ENCODE measurements at places on chromosomes 4 and X. TPM values are rescaled to one million over a fixed set of nuclear protein-coding genes. Genes with fewer than 3 reads are reported as not detected.

DNA sequence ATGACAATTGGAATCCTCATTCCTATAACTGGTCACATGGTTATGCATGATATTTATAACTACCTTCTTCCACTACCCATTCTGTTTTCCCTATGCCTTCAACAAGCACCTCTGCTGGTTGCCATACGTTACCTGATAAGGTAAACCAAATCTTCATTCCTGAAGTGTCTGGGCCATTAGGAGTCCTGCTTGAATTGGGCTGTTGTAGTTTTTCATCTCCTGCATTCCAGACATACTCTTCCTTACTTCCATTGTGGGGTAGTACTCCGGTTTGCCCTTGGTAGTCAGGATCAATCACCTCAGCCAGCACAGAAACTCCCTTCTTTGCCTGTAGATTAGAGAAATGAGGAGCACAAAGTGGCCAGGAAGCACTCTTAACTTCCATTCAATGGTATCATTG lies 109.1 kb upstream of the LANCL3 start:
- DNase-seq, result no peak

- no peak for DNase-seq
Measured at GRCh38 chr4:31791666-31792065, 1071.5 kb downstream of the PCDH7 start.

DNA sequence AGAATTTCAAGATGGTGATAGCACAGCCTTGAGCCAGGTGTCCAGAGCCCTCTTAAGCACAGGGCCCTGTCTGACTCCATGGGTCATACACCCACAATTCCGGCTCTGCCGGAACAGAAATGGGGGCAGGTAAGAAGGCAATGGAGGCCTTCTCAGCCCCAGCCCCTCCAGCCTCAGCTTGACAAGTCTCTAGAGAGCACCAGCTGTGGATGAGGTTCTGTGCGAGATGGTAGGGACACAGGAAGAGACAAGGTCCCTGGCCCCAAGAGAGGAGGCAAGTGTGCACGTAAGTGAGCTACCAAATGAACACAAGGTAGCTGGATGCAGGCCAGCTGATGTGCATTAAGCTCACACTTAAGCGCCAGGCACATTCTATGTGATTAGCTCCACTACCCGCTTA lies 2.4 kb upstream of the PRRG3 start:
- DNase-seq, result no peak

Gene CLGN
- 2.1 TPM for total RNA-seq

GRCh38 chrX:14927401-14927800 lies 54.2 kb downstream of the MOSPD2 start:
- DNase-seq, result no peak

DNA sequence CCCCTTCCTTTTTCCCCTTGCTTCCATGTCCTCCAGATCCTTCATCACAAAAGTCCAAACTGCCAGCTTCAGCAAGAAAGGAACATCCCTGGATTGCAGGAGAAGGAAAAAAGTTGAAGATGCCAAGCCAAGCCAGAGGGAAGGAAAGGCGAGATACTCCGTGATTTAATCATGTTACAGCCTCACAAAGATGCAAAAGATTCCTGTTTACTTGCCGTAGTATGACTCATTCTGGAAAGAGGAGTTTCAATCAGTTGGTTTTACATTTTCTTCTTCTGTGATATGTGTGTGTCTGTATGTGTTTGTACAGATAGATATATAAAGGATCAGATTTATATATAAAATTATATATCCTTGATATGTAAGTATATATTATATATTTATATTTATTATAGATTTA lies 69.3 kb downstream of the BTC start:
- no peak for DNase-seq

- DNase-seq, result no peak
Measured at GRCh38 chrX:17588303-17588702, 149.0 kb upstream of the SCML1 start.

Gene TAF9B
- 18.4 TPM for total RNA-seq

- DNase-seq, result no peak
Measured at GRCh38 chrX:119095936-119096335, 23.1 kb downstream of the CT47C1 start.

Gene TLL1
- not detected for total RNA-seq

Gene PITX2
- total RNA-seq, result not detected

DNA sequence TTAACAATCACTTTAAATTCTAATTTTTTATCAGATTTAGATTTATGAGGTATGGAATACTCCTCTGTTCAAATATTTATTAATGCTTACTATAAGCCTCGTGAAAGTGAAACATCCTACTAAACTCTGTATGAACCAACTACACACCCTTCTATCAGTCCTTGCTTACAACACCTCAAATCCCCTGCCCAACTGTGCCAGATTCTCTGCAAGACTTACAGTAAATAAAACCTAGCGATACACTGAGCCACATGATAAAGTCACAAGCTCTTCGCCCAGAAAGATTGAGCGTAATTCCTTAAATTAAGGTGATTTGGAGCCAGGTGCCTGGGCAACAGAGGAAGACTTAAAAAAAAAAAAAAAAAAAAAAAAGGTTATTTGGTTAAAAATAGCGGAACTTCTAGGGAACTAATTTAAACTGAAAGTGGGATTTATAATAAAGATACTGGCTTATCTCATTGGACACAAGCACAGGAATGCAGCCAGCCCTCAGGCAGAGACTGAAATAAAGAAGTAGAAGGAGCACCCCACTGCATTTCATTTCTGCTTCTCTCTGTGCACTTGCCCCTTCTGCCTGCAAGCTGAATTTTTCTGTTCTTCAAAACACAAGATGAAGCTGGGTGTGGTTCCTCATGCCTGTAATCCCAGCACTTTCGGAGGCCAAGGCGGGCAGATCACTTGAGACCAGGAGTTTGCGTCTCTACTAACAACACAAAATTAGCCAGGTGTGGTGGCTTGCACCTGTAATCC lies 17.5 kb upstream of the C4orf36 start:
- DNase-seq, result no peak

GRCh38 chr4:159549098-159549518 lies 446.2 kb downstream of the RAPGEF2 start:
- DNase-seq, result no peak

- peak; percentile 93 for DNase-seq
Measured at GRCh38 chrX:39755143-39756032, 342.4 kb downstream of the BCOR start.

Gene PGAM4
- not detected for total RNA-seq

DNA sequence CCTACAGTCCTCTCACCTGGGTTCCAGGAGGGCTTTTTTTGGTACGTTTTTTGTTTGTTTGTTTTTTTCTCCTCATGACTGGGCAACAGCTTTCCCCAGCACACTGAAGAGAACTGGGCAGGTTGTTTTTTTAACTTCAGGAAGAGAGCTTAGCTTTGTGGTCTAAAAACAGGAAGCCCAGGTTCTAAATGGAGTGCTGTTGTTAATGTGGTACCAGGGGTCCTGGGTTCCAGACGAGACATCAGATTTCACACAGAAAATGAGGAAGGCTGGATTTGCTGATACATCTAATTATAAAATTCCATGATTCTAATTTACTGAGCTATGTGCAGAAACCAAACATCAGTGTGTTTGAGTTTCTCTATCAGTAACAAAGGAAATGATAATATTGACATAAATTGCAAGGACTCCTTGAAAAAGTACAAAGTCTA lies 4.2 kb downstream of the MYOZ2 start:
- DNase-seq, result no peak

- no peak for DNase-seq
Measured at GRCh38 chr4:26959654-26960047, 99.0 kb downstream of the STIM2 start.

DNA sequence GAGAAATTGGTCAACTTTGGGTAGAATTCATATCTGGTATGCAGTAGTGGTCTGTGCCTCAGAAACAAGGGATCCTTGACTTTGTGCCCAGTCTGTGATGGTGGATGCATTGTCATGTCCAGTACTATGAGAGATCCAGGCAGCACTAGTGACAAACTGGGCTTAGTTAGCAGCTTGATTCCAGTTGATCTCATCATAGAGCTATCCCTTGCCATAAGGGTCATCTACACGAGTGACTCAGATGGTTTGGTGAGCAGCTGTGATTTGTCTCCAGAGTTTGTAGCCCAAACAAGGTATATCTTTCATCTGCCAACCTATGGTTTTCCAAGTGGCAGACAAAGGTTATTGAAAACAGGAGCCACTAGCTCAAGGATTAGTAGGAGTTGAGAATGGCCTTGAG lies 298.8 kb downstream of the GBA3 start:
- DNase-seq, result no peak

Gene FAM9B
- total RNA-seq, result 0.69 TPM

GRCh38 chr4:111064342-111064993 lies 441.6 kb upstream of the PITX2 start:
- no peak for DNase-seq

DNA sequence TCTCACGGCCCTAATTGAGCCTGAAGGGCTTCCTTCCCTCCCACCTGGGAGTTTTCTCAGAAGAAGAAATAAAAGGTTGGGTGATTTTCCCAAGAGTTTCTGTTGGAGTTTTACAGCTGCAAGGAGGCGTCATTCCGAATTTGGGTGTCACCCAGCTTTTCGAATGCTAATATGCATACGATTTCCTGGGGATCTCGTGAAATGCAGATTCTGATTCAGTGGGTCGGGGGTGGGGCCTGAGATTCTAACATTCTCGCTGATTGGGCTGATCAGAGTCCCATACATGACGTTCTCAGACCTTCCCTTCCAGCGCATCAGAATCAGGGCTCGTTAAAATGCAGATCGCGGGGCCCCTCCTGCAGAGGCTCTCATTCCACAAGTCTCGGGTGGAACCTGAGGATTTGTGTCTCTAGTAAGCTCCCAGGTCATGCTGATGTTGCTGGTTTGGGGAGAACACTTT lies 125.8 kb upstream of the STX18 start:
- DNase-seq, result no peak

GRCh38 chr4:41140410-41140809 lies 73.9 kb downstream of the APBB2 start:
- DNase-seq, result no peak

- no peak for DNase-seq
Measured at GRCh38 chr4:41377196-41377595, 120.5 kb downstream of the UCHL1 start.

Gene DDX53
- total RNA-seq, result not detected

Gene TLR2
- total RNA-seq, result 7.0 TPM

Gene HSFX4
- total RNA-seq, result not detected

Gene CT55
- not detected for total RNA-seq

DNA sequence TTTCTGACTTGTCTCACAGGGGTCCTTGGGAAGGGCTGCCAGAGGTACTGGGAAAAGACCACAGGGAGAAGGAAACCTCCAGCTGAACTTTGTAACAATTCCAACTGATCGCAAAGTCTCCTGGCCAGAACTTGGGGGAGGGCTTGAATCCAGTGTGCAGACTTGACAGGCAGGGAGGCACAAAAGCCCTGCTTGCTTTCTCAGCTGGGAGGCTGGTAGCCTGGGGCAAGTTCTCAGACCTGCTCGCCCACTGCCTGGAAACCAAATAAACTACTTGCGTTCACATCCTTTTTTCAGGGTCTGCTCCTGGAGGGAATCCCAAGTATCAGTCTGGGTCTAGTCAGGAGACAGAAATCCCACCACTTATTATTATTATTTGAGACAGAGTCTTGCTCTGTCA lies 48.0 kb upstream of the CASK start:
- no peak for DNase-seq

DNA sequence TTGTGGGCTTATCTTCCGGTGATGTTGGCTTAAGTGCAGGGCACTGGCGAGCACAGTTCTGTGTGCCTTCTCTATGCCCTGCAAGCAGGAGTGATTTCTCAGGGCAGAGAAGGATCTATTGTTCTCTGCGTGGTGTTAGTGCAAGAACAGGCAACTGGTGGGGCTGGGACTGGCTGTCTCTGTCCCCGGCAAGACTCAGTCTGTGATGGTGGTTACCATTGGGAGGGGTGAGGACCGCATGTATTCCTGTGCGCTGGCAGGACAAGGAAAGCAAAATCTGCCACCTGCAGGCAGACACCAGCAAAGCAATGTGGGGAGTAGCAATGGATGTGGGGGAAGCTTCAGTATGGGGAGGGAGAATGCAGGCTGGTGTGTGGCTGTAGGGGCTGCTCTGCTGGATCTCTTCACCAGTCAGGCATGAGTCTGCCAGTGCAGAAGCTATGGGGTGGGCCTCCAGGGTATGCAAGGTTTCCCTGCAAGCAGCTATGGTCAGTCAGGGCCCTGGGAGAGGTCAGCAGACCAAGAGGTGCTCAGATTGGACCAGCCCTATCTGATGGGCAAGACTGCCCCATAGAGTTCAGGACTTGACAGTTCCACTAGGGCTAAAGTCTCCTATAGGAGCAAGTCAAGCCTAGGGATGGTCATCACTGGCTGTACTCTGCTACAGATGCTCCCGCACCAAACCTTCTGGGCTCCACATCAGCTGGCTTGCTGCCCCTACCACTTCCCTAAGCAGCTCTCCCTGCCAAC lies 16.8 kb downstream of the PF4 start:
- peak; percentile 24 for DNase-seq

Gene UGT2B17
- total RNA-seq, result not detected

GRCh38 chr4:178955614-178956013 lies 1513.4 kb upstream of the AGA start:
- no peak for DNase-seq

- peak; percentile 24 for DNase-seq
Measured at GRCh38 chrX:15849555-15849954, 5.1 kb downstream of the AP1S2 start.

GRCh38 chr4:154736770-154737169 lies 7.0 kb upstream of the LRAT start:
- no peak for DNase-seq

Gene SOD3
- 33.7 TPM for total RNA-seq

DNA sequence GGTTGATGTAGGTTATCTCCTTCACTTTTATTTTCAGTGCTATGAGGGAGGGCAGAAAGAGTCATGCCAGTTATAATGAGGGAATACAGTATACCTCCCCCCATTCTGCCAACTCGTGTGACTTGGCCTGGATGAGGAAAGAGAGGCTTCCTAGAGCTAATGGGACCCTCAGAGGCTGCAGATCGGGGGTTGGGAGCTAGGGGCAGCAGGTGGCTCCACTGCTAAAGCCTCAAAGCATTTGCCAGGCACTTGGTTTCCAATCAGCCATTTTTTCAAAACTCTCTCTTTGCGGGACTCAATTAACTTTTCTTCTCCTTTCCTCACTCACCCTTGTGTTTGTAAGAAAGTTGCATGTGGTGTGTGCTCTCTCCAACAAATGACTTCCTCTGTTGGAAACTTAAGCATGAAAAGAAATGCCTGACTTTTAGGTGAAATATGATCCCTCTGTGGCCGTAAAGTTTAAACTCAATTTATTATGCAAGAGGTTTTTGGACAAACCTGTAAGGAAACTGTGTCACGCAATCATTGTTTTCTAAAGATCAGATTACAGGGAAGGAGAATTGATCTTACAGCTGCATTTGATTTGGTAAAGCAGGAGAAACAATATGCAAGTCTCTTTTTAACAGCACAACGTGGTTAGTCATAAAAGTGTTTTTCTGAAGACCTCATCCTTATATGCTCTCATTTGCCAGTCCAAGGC lies 7.0 kb downstream of the SFRP2 start:
- no peak for DNase-seq

DNA sequence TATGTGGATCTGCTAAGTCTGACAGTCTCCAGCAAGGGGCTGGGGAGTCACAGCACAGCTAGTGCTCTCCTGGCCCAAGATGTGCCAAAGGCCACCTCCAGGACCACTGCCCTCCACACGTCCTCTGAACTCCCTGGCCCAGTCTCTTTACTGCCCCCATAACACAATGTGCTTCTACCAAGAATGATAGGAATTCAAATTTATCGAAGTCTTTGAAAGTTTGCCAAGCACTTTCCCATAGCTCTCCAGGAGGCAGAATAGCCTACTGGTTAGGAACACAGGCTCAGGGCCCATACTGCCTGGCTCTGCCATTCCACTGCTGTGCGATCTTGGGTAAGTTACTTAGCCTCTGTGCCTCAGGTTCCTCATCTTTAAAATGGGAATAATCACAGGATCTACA lies 86.7 kb downstream of the NHSL2 start:
- DNase-seq, result no peak

Data from Calu3 (cell line).